Activated naive CD4-positive, alpha-beta T cell treated with anti-CD3 and anti-CD28 coated beads for 36 hours (primary cell): ENCODE measurements at places on chromosomes 5 and 9. TPM values are rescaled to one million over a fixed set of nuclear protein-coding genes. Genes with fewer than 3 reads are reported as not detected.

DNA sequence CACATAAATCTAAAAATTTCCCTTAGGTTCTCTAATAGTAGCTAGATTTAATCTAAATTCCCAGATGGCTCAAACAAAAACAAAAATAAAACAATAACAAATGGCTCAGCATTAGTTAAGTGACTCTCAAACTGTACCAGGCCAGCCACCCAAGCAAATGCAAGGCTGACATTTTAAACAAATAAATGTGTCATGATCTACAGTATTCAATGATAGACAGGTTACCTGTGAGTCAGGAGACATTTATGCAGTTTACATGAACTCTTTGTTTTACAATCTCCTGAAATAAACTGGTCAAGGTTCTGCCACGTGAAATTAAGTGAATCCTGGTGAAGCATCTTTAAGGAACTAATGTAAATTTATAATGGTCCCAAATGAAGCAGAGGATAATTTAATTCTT is 580.2 kb upstream of the PTPRD start:
- H3K27ac ChIP-seq = no peak overlapping the region
- H3K4me3 ChIP-seq = no peak overlapping the region

DNA sequence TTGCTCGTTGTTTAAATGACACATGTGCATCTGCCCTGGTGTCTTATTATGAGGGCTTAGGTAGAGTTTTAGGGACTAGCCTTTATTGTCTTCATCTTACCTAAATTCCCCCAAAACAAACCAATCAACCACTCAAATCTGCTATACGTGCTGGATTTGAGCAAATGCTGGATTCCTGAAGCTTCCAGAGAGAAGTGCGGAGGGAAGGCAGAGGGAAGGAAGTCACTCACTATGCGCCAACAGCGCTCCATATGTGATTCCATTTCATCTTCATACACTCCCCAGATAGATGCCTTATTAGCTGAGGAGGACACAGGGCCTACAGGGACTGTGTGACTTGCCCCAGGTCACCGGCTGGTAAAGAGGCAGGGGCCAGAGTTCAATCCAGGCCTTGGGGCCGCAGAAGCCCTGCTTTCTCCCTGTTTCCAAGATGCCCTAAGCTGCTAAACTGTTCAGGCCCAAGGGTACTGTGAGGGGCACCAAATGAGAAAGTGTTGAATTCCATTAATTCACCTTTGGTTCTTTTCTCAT is 63.5 kb downstream of the OTULIN start:
- peaks cover 13% of the 10 kb centered on the region for H3K4me1 ChIP-seq
- no peaks in the 10 kb centered on the region for H3K27me3 ChIP-seq
- peaks cover 25% of the 10 kb centered on the region for H3K36me3 ChIP-seq
- DNase-seq = no peak

DNA sequence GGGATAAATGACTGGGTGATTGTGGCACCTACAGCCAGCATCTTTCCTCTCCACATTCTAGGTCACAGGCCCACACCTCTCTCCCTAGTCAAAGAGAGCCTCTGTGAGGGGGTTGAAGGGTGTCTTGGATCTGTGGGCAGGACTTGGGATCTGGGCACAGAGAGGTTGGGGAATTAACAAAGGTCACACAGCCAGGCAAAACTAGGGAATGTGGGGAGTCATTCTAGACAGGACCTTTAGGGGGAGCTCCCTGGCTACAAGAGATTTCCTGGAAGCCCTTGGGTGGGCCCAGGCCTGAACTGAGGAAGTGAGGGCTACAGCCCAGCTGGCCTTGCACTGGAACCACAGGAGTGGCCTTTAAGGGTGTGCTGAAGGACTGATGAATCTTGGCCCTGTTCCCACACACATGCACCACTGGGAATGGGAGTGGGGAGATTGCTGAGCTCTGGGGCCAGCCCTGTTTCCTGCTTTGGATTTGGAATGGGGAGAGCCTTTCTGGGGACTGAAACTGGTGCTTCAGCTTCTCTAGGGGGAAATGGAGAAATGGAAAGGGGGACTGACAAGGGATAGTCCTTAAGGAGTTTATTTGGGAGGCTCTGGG is 12.4 kb upstream of the CXXC5 start:
- no peaks in the 10 kb centered on the region for H3K36me3 ChIP-seq
- no peak overlapping the region for H3K4me3 ChIP-seq
- H3K27ac ChIP-seq = peak overlapping the region; percentile 61

DNA sequence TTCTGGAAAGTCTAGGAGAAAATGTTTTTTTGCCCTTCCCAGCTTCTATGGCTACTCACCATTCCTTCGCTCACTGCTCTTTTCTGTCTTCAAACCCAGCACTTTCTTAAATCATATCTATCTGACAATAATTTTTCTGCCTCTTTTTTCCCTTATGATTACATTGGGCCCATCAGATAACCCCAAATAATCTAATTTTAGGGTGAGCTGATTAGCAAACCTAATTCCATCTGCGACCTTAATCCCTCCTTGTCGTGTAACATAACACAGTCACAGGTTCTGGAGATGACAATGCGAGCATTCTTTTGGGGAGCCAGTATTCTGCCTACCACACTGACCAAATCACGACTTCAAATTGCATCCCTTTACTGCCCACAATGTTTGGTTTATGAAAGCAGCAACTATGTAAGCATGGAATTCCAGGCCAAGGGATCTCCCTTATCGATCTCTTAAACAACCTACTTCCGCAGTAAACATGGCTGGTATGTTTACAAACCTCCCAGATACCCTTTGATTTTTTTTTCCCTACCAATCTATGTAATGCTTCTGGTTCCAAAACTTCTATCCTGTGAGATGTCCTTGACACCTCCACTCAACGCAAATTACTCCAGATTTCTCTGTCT is 2122.2 kb downstream of the MAT2B start:
- no peak overlapping the region for H3K27ac ChIP-seq
- H3K27me3 ChIP-seq = no peaks in the 10 kb centered on the region
- no peak overlapping the region for H3K4me3 ChIP-seq

Gene C9
- not detected for total RNA-seq

Gene KIF12
- total RNA-seq = not detected

Gene GPR21
- total RNA-seq = 0.32 TPM
